ENCODE measurements at places on chromosomes 12 and 14. TPM values are rescaled to one million over a fixed set of nuclear protein-coding genes. Genes with fewer than 3 reads are reported as not detected.
A peak's percentile ranks its signal among the peaks of the same experiment; 100 is the strongest.

TCL1A gene
- total RNA-seq, result not detected

R3HDM2 gene
- total RNA-seq, result 28.2 TPM

- no peak for DNase-seq
These were observed 46.3 kb downstream of the KCNA1 start for GRCh38 chr12:4956054-4956453.

- no peak for DNase-seq
These were observed 54.9 kb downstream of the DNAH10 start for GRCh38 chr12:123816896-123817537.

NPFF gene
- not detected for total RNA-seq

DNA sequence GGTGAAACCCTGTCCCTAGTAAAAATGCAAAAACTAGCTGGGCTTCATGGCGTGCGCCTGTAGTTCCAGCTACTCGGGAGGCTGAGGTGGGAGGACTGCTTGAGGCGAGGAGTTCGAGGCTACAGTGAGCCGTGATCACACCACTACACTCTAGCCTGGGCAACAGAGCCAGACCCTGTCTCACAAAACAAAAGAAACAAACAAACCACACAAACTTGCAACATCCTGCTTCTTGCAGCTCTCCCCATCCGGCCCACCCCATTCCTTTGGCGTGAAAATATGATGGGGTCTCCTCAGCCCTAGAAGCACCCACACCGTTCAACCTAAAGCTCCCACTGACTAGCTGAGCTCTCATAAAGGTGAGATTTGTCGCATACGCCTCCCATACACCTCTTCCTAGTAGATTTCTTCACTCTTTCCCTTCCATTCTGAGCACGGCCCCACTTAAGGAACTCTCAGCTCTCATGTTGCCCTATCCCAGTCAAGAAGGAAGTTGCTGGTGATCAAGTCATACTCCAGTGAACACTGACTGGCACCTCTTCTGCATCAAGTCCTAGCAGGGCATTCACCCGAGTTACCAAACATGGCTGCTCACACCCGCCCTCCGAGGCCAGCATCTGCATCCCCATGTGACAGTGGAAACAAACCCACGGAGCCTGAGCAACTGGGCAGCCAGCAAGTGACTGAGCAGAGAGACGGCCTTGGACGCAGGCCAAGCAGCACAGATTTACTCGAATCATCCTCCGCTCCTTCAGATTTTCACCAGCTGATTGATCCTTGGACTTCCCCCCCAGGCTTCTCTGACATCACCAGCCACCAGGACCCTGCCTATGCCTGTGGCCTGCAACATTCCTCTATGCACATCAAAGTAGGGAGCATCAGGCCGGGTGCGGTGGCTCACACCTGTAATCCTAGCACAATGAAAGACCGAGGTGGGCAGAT lies 18.9 kb upstream of the CD27 start:
- peak; percentile 15 for DNase-seq

- DNase-seq, result no peak
These were observed 109.8 kb upstream of the BCAT1 start for GRCh38 chr12:25058658-25059058.
